ENCODE measurements at places on chromosomes 12 and 14. TPM values are rescaled to one million over a fixed set of nuclear protein-coding genes. Genes with fewer than 3 reads are reported as not detected.
A peak's percentile ranks its signal among the peaks of the same experiment; 100 is the strongest.

GRCh38 chr12:117774941-117775775 lies 193.6 kb downstream of the KSR2 start:
- no peaks in the 10 kb centered on the region for H3K4me1 ChIP-seq
- no peaks in the 10 kb centered on the region for H3K36me3 ChIP-seq
- no peaks in the 10 kb centered on the region for H3K27me3 ChIP-seq
- DNase-seq: no peak
- no peak overlapping the region for H3K27ac ChIP-seq
- H3K4me3 ChIP-seq: no peak overlapping the region

The PPP1R12A gene
- total RNA-seq: 68.7 TPM

DNA sequence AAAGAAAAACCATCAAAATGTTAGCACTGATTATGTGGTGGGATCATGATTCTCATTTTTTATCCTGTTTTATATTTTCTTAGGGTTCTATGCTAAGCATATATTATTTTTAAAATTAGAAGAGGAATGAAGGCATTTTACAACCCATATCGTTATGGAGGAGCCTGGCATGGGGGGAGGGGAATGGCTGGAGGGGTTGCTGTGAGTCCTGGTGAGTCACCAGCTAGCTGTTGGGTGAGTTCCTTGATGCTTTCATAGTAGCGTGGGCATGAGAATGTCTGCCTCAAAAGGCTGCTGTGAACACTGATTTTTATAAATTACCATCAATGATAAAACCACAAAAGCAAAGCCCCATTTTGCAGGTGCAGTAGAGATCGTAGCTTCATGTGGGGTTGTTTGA lies 46.9 kb downstream of the C14orf132 start:
- DNase-seq: no peak
- H3K4me3 ChIP-seq: no peak overlapping the region
- no peaks in the 10 kb centered on the region for H3K36me3 ChIP-seq
- H3K4me1 ChIP-seq: no peaks in the 10 kb centered on the region
- no peaks in the 10 kb centered on the region for H3K27me3 ChIP-seq
- H3K27ac ChIP-seq: no peak overlapping the region

The ITGA7 gene
- total RNA-seq: 37.0 TPM

The DLK1 gene
- 0.14 TPM for total RNA-seq

GRCh38 chr14:96051642-96052540 lies 12.7 kb downstream of the C14orf132 start:
- H3K27me3 ChIP-seq: no peaks in the 10 kb centered on the region
- H3K4me3 ChIP-seq: no peak overlapping the region
- no peaks in the 10 kb centered on the region for H3K36me3 ChIP-seq
- H3K27ac ChIP-seq: no peak overlapping the region
- no peaks in the 10 kb centered on the region for H3K4me1 ChIP-seq
- no peak for DNase-seq

The LMNTD1 gene
- total RNA-seq: not detected

DNA sequence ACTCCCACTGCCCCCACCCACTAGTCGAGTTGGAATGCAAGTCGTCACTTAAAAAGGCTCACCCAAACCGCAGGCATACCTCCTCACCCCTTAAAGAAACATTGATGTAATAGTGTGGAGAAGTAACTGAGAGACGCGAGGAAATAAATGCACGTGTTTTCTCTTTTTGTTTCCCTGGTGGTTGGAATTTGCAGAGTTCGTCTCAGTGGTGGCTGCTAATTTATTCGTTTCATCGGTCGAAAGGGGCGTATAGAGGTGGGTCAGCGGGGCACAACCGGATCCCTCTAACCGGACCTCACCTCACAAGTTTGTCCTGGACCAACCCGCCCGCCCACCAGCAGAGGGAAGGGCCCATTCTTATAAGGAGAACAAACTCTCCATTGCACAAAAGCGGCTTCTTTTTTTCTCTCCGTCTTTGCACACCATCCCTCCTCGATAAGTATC lies 5.0 kb upstream of the NPAS3 start:
- peak overlapping the region; percentile 30 for H3K4me3 ChIP-seq
- peaks cover 9% of the 10 kb centered on the region for H3K27me3 ChIP-seq
- H3K4me1 ChIP-seq: peaks cover 6% of the 10 kb centered on the region
- no peak overlapping the region for H3K27ac ChIP-seq

DNA sequence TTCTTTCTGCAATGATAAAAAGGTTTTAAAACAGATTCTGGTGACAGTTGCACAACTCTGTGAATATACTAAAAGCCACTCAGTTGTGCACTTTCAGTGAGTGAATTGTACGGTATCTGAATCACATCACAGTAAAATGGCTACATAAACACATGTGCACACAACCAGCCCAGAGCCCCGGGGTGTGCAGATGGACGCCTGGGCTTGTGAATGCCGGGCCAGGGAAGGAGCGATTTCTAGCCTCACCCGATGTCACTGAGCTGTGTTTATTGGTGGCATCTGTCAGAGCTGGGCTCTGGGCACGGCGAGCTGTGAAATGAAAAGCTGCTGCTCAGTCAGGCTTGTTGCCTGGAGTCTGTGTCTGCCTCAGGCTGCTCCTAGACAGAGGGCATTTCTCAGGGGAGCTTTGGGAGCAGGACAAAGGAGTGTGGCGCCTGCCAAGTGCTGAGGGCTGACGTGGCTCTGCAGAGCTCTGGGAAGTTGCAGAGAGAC lies 25.9 kb downstream of the RHOF start:
- H3K4me3 ChIP-seq: no peak overlapping the region
- no peak for DNase-seq
- H3K27ac ChIP-seq: no peak overlapping the region
- H3K27me3 ChIP-seq: no peaks in the 10 kb centered on the region
- no peaks in the 10 kb centered on the region for H3K36me3 ChIP-seq

DNA sequence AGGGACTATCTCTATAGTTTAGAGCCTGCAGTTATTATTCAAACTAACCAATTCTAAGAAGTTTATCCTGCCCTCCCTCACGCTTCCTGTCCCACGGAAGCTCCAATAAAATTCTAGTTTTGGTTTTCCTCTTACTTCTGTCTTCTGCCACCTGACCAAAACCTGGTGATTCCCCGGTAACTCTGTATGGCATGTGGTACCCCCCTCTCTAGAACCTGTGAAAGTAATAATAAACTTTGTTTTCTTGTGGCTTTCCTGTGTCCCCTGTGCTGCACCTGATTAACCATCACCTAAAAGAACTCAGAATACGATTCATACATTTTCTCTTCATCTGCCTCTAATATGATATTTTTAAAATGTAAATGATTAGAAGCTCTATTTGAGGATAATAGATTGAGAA lies 379.8 kb downstream of the APAF1 start:
- H3K27ac ChIP-seq: no peak overlapping the region
- no peaks in the 10 kb centered on the region for H3K36me3 ChIP-seq
- H3K27me3 ChIP-seq: no peaks in the 10 kb centered on the region
- no peaks in the 10 kb centered on the region for H3K4me1 ChIP-seq
- DNase-seq: no peak

The CMA1 gene
- total RNA-seq: not detected

- H3K4me3 ChIP-seq: peak overlapping the region; percentile 93
- H3K36me3 ChIP-seq: no peaks in the 10 kb centered on the region
- DNase-seq: no peak
These were observed 1.4 kb upstream of the GLRX5 start for GRCh38 chr14:95533391-95533821.

DNA sequence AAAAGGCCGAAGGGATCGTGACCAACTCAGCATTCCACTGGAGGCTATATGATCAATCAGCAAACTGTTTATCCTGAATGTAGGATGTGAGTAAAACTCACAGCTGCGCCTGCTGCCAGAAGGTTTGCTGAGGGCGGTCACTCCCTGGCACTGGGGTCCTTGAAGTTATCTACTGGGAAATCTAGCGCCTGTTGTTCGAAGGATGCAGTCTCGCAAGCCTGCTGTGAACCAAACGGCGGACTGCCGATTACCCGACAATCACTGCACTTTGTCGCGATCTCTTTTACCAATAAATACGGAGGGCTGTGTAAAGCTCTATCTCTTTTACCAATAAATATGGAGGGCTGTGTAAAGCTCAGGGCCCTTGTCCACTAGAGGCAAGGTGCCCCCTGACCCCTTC lies 12.9 kb downstream of the DDX51 start:
- no peaks in the 10 kb centered on the region for H3K27me3 ChIP-seq
- H3K4me3 ChIP-seq: no peak overlapping the region
- H3K4me1 ChIP-seq: no peaks in the 10 kb centered on the region
- H3K27ac ChIP-seq: no peak overlapping the region

The POTEG gene
- total RNA-seq: 234 TPM

The C12orf42 gene
- total RNA-seq: not detected

The MYF5 gene
- total RNA-seq: not detected

- DNase-seq: peak; percentile 61
- H3K27ac ChIP-seq: no peak overlapping the region
- no peaks in the 10 kb centered on the region for H3K27me3 ChIP-seq
- H3K36me3 ChIP-seq: no peaks in the 10 kb centered on the region
These were observed 43.0 kb downstream of the EVL start for GRCh38 chr14:100108042-100108825.

The CHMP4A gene
- 66.8 TPM for total RNA-seq

The PLBD1 gene
- 5.7 TPM for total RNA-seq

GRCh38 chr14:86491743-86492142 lies 961.8 kb downstream of the FLRT2 start:
- no peak for DNase-seq
- no peak overlapping the region for H3K27ac ChIP-seq
- no peak overlapping the region for H3K4me3 ChIP-seq
- H3K36me3 ChIP-seq: no peaks in the 10 kb centered on the region

The NAV3 gene
- total RNA-seq: 12.6 TPM

GRCh38 chr12:31261744-31262143 lies 64.2 kb downstream of the SINHCAF start:
- no peak for DNase-seq
- no peaks in the 10 kb centered on the region for H3K27me3 ChIP-seq
- H3K27ac ChIP-seq: no peak overlapping the region

- no peaks in the 10 kb centered on the region for H3K36me3 ChIP-seq
- H3K27me3 ChIP-seq: no peaks in the 10 kb centered on the region
- no peak overlapping the region for H3K4me3 ChIP-seq
- peak; percentile 6 for DNase-seq
These were observed 6.4 kb downstream of the NFYB start for GRCh38 chr12:104131609-104132008.

DNA sequence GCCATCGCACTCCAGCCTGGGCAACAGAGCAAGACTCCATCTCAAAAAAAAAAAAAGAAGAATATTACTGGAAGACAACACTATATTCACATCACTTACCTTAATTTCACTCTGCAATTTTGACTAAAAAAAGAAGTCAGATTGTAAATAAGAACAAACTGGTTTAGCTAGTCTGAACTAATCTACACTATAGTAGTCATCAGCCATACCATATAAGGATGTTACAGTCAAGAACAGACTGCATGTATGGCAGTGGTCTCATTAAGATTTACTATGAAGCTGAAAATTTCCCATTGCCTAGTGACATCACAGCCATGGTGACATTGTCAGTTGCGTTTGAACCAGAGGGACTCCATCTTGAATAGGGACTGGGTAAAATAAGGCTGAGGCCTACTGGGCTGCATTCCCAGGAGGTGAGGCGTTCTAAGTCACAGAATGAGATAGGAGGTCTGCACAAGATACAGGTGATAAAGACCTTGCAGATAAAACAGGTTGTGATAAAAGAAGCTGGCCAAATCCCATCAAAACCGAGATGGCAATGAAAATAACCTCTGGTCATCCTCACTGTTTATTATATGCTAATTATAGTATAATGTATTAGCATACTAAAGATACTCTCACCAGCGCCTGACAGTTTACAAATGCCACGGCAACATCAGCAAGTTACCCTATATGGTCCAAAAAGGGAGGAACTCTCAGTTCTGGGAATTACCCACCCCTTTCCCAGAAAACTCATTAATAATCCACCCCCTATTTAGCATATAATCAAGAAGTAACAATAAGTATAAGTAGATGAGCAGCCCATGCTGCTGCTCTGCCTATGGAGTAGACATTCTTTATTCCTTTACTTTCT lies 51.2 kb downstream of the OSBPL8 start:
- no peak for DNase-seq
- no peaks in the 10 kb centered on the region for H3K27me3 ChIP-seq
- no peak overlapping the region for H3K27ac ChIP-seq
- no peak overlapping the region for H3K4me3 ChIP-seq
- H3K4me1 ChIP-seq: no peaks in the 10 kb centered on the region
- H3K36me3 ChIP-seq: no peaks in the 10 kb centered on the region

- H3K36me3 ChIP-seq: no peaks in the 10 kb centered on the region
- no peak overlapping the region for H3K4me3 ChIP-seq
- H3K27ac ChIP-seq: no peak overlapping the region
- DNase-seq: no peak
- no peaks in the 10 kb centered on the region for H3K4me1 ChIP-seq
These were observed 42.4 kb downstream of the PLEKHG3 start for GRCh38 chr14:64746298-64747250.

- no peak for DNase-seq
- no peak overlapping the region for H3K4me3 ChIP-seq
- H3K27ac ChIP-seq: no peak overlapping the region
- H3K36me3 ChIP-seq: no peaks in the 10 kb centered on the region
- H3K4me1 ChIP-seq: no peaks in the 10 kb centered on the region
- no peaks in the 10 kb centered on the region for H3K27me3 ChIP-seq
These were observed 6.4 kb upstream of the GPHN start for GRCh38 chr14:66501592-66501991.

The ZDHHC22 gene
- not detected for total RNA-seq

The ASB8 gene
- 43.2 TPM for total RNA-seq

DNA sequence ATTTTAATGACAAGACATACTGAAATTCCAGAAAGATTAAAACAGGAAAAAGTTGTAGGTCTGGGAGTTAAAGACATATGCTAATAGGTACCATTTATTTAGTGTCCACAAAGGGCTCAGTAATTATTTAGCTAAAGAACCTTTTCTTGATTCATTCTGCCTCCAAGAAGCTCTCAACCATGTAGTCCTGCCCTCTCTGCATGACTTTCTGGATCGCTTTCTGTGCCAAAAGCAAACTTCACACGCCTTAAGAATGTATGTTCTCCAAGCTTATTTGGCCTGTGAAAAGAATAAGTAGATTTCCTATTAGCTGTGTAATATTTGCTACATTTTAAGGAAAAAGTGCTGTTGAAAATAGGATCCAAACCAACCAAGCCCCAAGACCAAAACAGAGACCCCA lies 291.7 kb downstream of the C12orf75 start:
- no peaks in the 10 kb centered on the region for H3K27me3 ChIP-seq
- H3K4me1 ChIP-seq: no peaks in the 10 kb centered on the region
- no peak overlapping the region for H3K27ac ChIP-seq
- no peaks in the 10 kb centered on the region for H3K36me3 ChIP-seq

GRCh38 chr12:101243616-101244015 lies 33.6 kb upstream of the SLC5A8 start:
- H3K4me1 ChIP-seq: no peaks in the 10 kb centered on the region
- no peak overlapping the region for H3K27ac ChIP-seq
- H3K36me3 ChIP-seq: no peaks in the 10 kb centered on the region
- DNase-seq: no peak

DNA sequence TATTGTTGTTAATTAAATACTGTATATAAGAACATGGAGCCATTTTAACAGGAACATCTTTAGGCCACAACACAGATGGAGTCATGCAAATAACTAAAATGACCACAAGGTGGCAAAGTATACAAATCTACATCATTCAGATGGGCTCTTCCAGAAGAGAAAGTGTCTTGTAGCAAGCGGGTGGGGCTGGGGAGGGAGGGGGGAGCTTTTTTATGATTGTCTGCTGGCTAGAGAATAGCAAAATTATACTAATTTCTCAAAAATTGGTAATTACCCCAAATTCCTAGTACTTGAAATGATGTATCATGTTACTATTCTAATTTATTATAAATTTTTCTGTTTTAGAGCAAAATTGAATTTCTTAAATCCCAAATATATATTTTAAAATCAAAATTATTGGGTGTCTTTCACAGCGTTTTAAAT lies 378.7 kb downstream of the PRKD1 start:
- DNase-seq: peak; percentile 18
- no peak overlapping the region for H3K4me3 ChIP-seq
- no peaks in the 10 kb centered on the region for H3K36me3 ChIP-seq
- H3K27ac ChIP-seq: no peak overlapping the region
